Mucosa of descending colon (tissue), 3 donors: ENCODE measurements at places on chromosomes 11 and 22. TPM values are rescaled to one million over a fixed set of nuclear protein-coding genes. Genes with fewer than 3 reads are reported as not detected.

The TRIM3 gene
- total RNA-seq, result 28.0 TPM

GRCh38 chr11:90113541-90113940 lies 20.9 kb upstream of the NAALAD2 start:
- DNase-seq, result no peak

DNA sequence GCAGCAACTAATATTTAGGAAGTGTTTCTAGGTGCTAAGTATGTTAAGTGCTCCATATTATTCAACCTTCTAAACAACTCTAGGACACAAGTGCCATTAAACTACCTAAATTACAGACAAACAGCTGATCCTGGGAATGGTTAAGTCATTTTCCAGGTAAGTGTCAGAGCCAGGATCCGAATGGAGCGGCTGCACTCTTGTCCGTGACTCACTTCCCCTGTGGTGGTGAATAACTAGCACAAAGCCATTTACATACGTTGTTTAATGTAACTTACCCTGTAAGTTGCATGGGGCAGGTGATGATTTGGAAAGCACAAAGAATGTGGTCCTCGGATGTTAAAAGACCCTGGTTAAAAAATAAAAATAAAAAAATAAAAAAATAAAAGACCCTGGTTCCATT lies 8.8 kb upstream of the PRG2 start:
- no peak for DNase-seq

The OR10A6 gene
- total RNA-seq, result not detected

DNA sequence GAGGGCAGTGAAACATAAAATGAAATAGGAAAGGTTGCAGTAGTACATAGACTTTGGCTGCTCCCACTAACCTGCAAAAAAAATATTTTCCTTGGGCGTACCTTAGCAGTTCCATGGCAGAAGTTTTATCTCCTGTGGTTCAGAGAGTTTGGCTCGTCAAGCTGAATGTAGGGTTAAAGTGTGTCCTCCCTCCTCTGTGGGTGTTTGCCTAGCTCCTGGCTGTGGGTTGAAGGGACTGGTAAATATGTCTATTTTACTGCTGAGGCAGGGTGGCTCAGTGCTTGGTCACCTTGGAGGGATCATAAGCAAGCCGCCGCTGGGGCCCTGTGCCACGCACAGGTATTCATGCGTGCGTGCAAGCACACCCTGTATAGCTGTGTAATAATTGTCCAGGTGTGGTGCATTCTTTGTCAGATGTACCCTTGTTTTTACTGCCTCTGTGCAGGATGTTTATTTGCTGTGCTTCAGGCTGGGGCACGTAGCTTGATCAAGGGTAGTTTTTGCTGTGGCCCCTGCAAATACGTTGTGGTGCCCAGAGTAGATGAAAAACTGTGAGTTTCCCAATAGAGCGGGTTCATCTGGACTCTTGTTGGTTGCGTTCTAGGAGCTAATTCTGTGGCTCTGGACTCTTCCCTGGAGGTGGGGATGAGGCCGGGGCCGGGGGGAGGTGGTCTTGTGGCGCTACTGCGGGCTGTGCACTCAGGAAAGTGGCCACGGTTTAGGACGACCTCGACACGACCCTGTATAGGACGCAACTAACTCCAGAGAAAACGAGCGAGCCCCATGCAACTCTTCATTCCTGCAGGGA lies 732 bp upstream of the SORL1 start:
- DNase-seq, result peak; percentile 89

The DRD4 gene
- 1.8 TPM for total RNA-seq
